Kidney capillary endothelial cell (primary cell): ENCODE measurements at places on chromosomes 16 and 17.

- DNase-seq = peak; percentile 67
Measured at GRCh38 chr17:44781551-44782325, 22.9 kb downstream of the ADAM11 start.

- no peak for DNase-seq
Measured at GRCh38 chr16:80594756-80595155, 54.0 kb downstream of the DYNLRB2 start.

DNA sequence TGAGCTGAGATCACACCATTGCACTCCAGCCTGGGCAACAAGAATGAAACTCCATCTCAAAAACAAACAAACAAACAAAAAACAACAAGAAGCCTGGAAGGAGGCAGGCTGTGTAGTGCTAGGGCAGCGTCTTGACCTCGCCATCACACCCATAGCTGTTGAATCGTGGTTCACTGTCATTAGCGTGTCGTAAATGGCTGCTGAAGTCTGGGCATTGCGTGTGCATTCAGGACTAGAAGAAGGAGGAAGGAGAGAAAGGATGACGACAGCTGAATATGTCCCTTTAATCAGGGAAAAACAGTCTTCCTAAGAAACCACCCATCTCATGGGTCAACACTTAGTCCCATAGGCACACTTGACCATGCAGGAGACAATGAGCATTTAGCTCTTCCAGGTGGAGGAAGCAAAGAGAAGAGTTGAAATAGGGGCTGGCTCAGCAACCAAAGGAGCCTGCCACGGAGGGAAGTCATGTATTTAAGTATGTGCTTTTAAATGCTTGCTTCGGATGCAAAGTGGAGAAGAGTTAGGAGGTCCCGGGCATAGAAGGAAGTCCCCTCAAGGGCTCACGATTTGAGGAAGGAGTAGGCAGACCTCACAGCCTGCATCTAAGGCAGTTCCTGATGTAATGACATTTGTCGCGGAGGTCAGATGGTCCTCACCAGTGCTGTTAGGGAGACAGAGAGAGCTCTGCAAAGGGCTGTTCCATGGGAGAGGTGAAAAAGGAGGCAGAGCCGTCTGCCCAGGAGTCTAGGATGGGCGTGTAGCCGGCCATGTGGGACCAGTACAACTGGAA, 8.8 kb downstream of the PRSS22 start:
- no peak for DNase-seq

DNA sequence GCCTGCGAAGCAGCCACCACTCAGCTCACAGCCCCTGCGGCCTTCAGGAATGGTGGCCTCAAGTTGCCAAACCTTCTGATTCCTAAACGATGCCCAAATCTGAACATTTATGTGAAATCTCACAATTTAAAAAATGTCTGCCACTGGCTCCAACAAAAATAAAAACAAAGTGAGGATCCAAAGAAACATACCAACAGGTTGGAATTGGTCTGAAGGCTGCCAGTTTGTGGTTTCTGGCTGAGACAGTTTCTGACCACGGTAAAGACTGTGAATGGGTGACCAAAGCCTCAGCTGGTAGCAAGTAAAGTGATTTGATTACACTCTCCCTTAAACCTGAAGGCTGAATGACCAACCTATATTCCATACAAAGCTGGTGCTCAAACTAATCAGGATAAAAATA, 24.9 kb downstream of the LITAFD start:
- DNase-seq = no peak

DNA sequence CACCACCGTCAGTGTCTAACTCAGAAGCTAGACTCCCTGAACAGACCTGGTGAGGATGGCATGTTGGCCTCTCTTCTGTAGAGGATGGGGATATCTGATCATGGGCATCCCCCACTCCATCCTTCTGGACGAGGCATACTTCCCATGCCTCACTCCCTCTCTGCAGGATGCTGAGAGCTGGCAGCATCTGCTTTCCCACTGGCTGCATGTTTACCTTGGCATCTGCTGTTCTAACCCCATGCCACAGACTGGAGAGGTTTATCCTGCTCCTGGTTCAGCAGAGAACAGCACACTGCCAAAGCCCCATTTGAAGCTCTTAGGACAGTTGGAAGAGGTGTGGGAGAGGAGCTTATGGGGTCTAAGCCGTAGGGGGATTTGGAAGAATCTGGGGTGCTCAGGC, 46.0 kb downstream of the YPEL2 start:
- no peak for DNase-seq

- DNase-seq = no peak
Measured at GRCh38 chr17:61382796-61383688, 16.6 kb upstream of the TBX2 start.

DNA sequence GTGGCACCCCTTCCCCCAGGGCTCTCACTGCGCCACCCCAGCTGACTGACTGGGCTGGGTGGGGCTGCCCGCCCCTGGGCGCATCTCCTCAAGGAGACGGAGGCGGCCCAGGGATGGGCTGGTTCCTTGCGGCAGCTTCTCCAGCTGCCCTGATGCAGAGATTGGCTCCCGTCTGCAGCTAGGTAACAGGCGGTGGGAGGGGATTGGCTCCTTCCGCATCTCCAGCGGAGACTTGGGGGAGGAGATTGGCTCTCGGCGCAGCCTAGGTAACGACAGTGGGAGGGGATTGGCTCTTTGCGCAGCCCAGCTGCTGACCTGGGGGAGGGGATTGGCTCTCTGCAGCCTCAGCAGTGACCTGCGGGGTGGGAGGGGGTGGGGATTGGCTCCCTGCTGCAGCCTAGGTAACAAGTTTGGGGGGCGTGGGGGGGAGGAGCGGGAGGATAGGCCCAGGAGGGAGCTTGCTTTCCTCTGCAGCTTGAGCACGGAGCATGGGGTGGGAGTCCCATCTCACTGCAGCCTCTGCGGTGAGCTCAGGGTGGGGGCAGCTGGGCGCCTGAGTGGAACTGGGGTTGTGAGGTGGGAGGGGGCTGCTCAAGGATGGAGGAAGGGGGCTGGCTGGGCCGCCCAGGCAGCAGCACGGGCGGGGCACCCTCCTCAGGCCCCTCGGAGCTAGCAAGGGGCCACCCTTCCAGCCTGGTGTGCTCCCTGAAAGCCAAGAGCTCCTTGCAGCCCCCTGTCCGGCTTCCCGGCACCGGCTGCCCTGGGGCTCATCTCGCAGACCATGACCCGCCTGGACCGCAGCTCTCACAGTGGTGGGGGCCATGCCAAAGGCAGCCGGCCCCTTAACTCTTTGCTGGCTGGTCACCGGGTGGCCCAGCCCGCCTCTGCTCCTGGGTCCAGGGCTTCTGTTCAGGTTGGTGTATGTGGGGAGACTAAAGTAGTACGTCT, 6.4 kb downstream of the NFE2L1 start:
- DNase-seq = no peak

- DNase-seq = no peak
Measured at GRCh38 chr17:16474012-16474725, 17.8 kb downstream of the LRRC75A start.

DNA sequence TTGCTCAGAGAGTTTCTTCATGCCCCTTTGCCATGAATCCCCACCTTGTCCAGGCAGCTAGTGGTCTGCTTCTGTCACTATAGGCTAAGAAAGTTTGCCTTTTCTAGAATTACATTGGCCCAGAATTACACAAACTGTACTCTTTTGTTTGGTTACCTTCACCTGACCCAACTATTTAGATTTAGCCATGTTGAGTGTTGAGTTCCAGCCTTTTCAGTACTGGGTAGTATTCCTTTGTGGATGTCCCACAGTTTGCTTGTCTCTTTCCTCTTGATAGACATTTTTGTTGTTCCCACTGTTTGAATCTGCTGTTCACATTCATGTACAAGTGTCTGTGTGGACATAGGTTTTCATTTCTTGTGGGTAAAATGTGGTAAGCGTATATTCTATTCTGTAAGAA, 22.3 kb downstream of the USP10 start:
- DNase-seq = no peak

DNA sequence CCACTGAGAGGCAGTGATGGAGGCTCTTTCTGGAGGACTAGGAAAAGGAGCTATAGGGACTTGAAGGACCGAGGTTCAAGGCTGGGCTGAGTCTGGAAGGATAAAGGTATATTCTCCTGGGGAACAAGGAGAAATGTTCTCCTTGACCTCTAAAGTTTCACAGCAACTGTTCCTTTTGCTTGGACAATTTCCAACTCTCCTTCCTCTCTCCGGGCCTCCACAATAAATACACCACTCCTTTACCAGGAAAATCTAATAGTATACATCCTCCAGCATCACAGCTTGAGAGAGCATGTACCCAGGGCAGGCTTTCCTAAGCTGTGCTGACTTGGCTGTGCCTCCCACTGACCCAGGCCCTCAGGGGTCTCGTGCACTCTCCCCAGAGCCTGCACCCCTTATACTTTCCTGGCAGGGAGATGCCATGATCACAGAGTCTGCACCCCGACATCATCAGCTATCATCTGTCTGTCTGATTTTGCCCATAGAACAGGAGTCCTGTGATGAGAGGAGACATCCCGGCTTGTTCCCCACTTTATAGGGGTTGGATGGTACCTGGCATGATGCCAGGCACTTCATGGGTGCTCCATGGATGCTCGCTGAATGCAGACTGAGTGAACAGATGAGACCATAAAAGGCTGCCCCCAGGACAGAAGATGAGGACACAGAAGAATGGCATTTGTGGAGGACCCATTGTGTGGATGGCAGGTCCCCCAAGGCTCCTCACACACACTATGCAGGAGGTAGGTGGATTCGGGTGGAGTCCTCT, 582.6 kb upstream of the CDH5 start:
- no peak for DNase-seq

DNA sequence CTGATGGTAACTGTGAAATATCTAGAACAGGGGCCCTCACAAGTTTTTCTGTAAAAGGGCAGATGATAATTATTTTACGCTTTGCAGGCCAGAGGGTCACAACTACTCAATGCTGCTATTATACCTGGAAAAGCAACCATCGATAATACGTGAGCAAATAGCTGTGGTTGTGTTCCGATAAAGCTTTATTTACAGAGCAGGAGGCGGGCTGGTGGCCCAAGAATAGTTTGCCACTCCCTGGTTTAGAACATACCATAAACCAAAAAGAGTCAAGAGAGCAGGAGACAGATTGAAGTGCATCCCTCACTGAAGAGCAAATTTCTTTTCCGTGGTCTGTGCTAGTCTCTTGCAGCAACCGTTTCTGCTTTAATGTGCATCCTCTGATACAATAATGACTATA, 77.9 kb upstream of the DYNLRB2 start:
- DNase-seq = no peak

- DNase-seq = no peak
Measured at GRCh38 chr17:7479213-7480088, at the start of gene ZBTB4. Gene ZBTB4, minus strand, starts transcription at chr17:7479631. Its CDS starts 12,830 bp downstream, at chr17:7466801.

- DNase-seq = no peak
Measured at GRCh38 chr17:33239702-33240101, 53.4 kb downstream of the ASIC2 start.

GRCh38 chr16:11796227-11797165, 562 bp downstream of the ZC3H7A start:
- DNase-seq = no peak

DNA sequence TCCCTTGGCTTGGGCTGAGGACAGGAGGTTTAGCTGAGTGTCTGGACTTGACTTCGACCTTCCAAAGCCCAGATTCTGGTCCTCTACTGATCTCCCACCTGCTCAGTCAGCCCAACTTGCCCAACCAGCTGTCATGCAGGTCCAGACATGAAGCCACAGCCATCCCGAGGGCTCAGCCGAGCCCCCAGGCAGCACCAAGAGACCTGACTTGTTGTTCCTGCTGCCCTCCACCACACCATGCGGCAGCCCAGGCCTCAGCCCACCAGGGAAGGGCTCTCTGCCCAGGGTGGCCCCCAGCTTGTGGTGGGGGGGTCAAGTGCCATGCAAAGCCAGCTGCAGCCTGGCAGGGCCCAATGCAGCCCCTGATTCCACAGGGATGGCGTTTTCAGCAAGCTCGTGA, 17.2 kb upstream of the CACNG4 start:
- DNase-seq = no peak

GRCh38 chr17:45824475-45824874, 20.2 kb upstream of the SPPL2C start:
- DNase-seq = no peak

DNA sequence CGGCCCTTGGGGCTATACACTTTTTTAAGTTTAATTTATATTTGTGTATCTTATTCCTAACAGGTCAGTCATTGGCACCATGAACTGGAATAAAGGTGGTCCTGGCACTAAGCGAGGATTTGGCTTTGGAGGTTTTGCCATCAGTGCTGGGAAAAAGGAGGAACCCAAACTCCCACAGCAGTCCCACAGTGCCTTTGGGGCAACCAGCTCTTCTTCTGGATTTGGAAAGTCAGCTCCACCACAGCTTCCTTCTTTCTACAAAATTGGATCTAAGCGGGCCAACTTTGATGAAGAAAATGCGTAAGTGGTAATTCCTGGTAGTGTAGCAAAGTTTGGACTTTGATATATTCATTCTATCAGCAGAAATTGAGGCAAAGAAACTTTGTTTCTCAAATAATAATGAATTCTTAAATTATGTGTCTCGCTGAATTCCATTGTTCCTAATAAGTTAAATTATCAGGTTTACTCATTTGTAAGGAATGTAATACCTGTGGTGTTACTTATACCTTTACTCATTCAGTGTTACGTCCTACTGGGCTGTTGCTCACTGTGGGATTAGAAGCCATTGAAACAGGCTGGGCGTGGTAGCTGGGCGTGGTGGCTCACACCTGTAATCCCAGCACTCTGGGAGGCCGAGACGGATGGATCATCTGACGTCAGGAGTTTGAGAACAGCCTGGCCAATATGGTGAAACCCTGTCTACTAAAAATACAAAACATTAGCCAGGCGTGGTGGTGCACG, 13.2 kb downstream of the DDX42 start:
- no peak for DNase-seq

DNA sequence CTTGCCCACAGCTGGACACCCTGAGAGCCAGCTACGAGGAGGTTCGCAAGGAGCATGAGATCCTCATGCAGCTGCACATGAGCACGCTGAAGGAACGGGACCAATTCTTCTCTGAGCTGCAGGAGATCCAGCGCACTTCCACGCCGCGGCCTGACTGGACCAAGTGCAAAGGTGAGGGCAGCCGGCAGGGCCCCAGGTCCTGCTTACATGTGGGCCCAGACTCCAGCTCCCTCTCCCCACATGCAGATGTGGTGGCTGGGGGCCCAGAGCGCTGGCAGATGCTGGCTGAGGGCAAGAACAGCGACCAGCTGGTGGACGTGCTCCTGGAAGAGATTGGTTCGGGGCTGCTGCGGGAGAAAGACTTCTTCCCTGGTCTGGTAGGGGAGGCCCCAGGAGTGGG, 16.2 kb upstream of the THAP11 start:
- DNase-seq = no peak
